Forelimb muscle (tissue), 1 donor: ENCODE measurements at places on chromosomes 6 and 20.

DNA sequence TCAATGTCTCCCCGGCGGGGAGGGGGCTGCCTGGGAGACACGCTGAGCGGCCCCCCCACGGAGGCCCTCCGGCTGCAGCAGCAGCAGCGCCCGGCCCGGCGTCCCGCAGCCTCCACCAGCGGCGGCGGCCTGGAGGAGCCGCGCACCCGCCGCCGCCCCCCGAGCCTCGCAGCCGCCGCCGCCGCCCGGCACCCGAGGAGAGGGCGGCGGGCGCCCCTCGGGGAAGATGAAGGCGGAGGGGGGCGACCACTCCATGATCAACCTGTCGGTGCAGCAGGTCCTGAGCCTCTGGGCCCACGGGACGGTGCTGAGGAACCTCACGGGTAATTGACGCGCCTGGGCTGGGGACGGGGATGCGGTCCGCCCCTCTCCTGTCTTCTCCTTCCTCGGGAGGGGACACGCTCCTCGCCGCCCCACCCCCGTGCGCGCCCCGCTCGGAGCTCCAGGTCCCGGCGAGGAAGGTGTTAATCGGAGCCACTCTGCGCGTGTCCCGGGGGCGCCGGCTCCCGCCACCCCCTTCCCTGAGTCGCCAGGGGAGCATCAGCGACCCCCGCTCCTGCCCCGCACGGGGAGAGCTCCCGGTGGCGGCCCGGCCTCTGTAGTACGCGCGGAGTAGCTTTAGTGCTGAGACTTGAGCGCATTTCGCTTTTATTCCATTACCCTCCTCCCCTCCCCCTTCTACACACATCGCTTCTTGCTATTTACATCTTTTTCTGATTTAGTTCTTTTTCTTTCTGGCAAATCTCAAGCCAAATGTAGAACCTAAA is 686 bp downstream of the TMEM170B start:
- DNase-seq, result no peak

DNA sequence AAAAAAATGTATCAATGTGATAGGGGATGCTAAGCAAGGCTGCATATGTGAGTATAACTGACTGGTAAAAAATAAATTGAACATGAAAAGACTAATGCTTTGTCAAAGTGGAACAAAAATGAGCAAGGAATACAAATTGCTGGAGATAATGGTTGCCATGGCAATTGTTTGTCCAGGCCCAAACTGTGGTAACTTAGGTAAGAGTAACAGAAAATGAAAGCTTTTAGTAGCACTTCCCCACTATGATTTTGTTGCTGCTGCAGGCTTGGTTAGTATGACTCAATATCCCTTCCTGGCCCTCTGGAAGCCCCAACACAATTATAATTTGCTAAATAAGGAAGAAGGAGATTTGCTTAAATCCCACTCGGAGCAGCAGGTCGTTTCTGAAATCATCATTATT is 577.1 kb downstream of the DOK5 start:
- no peak for DNase-seq

DNA sequence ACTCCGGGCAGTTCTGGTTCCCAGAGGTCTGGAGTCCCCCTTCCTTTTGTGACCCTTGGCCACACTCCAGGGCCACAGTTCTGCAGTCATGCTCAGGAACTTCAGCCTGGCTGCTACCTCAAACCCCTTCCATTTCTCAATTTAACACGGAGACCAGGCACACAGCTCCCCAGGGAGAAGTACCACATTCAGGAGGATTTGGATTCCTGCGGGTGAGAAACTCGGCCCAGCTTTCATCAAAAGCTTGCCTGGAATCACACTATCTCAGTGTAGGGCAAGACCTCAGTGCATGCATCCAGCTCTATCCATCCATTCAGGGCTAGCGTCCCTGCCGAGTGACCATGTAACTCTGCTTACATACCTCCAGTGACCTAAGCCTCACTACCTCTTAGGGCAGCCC is 16.8 kb upstream of the IP6K3 start:
- no peak for DNase-seq

DNA sequence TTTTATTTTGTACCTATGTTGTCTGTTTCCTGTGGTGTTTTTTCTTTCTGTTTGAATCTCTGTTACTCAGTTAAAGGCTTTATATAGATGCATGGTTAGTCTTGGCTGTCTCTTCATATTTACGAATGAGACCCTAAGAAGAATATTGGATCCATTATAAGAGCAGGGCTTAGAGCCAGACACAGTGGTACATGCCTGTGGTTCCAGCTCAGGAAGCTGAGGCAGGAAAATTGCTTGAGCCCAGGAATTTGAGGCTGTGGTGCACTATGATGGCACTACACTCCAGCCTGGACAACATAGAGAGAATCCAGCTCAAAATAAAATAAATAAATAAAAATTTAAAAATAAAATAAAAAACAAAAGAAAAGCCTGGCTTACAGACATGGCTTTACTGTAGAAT is 211.1 kb downstream of the SOD2 start:
- DNase-seq, result no peak

GRCh38 chr6:9248133-9248532 is 812.8 kb upstream of the SLC35B3 start:
- no peak for DNase-seq

DNA sequence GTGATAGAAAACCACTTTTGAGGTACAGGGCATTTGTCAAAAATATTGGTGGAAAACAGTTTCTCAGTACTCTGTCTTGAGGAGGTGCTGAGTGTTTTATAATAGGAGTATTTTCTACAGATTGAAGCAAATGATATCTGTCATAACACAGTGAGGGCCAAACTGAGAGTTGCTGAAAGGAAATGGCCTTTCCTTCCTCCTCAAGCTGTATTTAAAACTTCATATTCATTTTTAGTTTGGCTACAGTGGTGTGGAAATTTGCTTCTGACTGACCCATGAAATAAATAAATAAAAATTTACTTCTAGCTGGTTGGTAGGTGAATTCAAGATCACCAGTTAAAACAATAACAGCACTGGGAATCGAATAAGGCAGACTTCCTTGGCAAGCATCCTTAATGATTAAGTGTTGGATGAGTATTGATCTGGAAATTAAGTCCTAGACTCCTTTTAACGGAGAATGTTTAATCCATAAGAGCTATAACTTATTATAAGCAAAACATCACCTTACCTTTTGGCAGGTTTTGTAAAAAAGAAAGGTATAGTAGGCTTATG is 828.6 kb upstream of the CITED2 start:
- DNase-seq, result no peak

- no peak for DNase-seq
Measured at GRCh38 chr6:33696548-33697518, 14.7 kb downstream of the UQCC2 start.

GRCh38 chr6:1611322-1611571 is 1.5 kb downstream of the FOXC1 start:
- DNase-seq, result no peak

- no peak for DNase-seq
Measured at GRCh38 chr20:41574802-41575389, 43.3 kb downstream of the CHD6 start.

DNA sequence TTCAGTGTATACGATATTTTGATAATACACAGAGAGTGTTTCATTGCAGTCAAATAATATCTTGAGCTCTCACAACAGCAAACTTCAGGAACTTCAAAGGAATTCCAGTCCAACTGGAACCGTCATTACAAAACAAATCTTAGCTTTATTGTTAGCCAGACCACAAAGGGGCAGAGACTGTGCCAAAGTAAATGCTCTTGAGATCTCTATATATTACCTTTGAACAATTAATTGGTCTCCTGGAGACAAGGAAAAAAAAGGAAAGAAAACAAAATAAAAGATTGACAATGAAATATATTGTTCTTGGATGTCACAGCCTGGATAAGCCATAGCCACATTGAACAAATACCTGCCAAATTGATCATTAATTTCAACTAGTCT is 70.0 kb downstream of the FOXC1 start:
- DNase-seq, result no peak
